Gastrocnemius medialis (tissue), 4 donors: ENCODE measurements at places on chromosomes 5 and 9. TPM values are rescaled to one million over a fixed set of nuclear protein-coding genes. Genes with fewer than 3 reads are reported as not detected.

DNA sequence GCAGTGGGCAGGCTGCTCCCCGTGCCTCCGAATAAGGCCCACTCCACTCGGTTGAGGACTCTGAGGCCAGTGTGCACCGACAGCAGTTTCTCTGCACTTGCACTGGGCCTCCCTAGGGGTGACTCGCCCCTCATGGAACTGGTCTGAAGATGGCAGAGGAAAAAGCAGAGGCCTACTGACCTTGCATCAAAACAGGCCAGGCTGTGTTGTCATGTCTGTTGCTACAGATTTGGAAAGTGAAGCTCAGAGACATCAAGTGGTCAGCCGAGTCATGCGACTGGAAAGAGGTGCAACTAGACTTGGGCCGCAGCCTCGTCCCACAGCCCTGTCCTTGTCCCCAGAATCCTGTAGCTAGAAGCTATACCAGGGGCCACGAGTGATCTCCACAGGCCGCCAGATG lies 78.3 kb downstream of the DCP2 start:
- no peak for DNase-seq

DNA sequence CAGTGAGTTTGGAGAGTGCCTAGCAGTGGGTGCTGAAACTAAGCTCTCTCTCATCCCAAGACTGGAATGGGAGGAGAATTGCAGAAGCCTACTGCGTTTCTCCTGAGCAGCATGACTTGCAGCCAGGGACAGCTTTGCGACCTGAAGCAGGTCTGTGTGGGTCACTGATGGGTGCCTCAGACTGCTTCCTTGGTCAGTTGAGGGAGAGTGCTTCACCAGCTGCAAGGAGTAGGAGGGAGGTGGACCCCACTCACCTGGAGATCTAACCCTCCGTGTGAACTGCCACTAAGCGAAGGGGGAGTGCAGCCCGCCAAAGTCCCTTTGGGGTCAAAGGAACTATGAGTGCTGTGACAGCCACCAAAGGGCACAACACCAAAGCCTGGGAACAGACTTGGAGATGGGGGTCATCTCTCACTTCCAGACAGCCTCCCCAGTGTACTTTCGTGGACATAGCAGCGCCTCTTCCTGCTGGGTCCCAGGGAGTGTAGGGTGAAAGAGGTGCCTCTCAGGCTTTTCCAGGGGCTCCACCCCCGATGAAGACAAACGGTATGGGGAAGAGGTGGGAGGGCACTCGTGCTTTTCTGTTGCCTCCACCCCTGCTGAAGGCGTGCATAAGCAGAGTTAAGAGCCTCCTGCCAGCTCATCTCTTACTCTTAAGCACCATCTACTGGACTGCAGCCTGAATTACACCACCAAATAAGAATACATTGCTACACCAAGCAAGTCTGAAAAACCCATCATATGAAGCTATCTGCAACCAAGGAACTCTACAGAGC lies 34.3 kb upstream of the MACIR start:
- no peak for DNase-seq

- DNase-seq = no peak
Measured at GRCh38 chr5:151237685-151238084, 13.8 kb upstream of the CCDC69 start.

DNA sequence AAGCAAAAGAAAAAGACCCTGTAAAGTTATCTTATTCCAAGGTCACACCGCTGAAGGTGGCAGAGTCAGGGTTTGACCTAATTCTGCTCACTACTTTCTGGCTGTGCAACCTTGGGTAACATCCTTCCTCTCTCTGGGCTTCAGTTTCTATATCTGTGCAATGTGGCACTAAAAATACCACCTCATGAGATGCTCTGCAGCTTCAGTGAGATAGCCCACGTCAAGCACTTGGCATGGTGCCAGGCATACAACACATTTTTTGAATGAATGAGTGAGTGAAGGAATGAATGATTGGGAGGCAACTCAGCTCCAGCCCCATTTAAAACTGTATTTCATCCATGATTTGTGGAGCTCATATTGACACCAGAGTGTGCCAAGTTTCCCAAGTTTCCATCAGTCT lies 62.3 kb downstream of the FOXI1 start:
- no peak for DNase-seq

DNA sequence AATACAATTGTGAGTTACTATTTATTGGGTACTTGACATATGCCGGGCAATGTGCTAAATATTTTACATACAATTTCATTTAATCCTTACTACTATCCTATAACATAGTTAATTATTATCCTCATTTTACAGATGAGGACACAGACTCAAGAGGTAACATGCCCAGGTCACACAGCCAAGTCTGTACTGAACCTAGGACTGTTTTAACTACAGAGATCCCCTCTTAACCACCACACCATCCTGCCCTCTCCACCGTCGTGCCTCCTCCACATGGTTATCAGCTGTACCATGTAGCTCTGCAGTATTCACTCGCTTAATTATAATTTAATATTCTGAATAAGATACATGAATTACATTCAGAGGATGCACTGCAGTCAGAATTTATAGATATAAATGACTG lies 5.3 kb downstream of the RAB14 start:
- no peak for DNase-seq

- no peak for DNase-seq
Measured at GRCh38 chr5:179110528-179110927, 50.4 kb downstream of the ZNF354C start.

DNA sequence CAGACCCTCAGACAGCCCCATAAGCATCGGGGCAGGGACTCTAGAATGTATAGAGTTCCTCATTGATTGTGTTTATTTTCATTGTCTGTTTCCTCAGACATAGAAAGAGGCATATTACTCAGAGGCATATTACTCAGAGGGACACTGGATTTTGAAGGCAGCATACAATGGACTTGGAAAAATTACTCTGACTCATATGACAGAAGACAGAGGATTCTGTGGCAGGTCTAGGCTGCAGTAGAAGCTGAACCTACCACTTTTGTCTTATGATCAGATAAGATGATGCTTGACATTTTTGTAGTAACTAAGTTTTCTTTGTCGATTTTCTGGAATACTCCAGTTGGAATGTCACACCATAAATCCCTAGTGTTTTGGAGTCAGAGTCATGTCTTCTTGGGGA lies 105.2 kb downstream of the ST8SIA4 start:
- DNase-seq = no peak

- DNase-seq = no peak
Measured at GRCh38 chr5:169450464-169450863, 133.1 kb upstream of the SPDL1 start.

DNA sequence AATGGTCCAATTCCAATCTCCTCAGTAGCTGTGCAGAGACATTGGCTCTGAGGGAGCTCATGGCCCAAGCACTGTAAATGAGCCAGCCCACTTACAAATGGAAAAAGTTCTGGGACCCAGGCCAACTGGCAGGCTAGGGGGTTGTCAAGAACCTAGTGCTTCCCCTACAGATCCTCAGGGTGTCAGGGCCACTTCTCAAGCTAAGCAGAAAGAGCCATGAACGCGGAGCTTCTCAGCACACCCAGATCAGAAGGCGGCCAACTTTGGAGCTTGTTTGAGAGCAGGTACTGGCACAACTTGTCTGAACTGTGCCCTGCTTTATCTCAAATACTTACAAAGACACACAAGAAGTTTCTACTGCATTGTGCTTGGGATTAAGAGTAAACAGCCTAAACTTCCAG lies 17.5 kb downstream of the TLE1 start:
- peak; percentile 93 for DNase-seq

- DNase-seq = no peak
Measured at GRCh38 chr9:137294091-137294680, 7.9 kb downstream of the NRARP start.

GRCh38 chr9:114461468-114461867 lies 43.8 kb downstream of the WHRN start:
- no peak for DNase-seq

GRCh38 chr5:1041225-1042143 lies 32.9 kb downstream of the NKD2 start:
- DNase-seq = no peak

DNA sequence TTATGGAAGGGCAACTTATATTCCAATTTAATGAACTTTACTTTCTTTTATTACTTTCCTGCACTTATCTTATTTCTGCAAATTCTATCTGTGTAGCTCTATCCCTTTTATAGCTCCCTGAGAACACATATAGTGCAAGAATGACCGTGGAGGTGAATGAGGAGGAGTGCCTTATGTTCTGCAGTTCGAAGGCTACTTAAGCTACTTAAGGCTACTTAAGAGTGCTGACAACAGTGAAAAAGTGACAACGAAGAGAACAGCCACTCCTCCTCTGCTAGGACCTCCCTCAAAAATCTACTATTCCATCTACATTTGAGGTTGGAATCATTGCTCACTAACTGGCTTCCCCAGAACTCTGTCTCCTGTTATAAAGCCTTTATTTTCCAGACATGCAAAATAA lies 1365.7 kb upstream of the C9orf72 start:
- no peak for DNase-seq

- no peak for DNase-seq
Measured at GRCh38 chr5:18329328-18329727, 695.1 kb downstream of the TAF11L14 start.

- no peak for DNase-seq
Measured at GRCh38 chr9:91220491-91221135, 141.1 kb downstream of the AUH start.

DNA sequence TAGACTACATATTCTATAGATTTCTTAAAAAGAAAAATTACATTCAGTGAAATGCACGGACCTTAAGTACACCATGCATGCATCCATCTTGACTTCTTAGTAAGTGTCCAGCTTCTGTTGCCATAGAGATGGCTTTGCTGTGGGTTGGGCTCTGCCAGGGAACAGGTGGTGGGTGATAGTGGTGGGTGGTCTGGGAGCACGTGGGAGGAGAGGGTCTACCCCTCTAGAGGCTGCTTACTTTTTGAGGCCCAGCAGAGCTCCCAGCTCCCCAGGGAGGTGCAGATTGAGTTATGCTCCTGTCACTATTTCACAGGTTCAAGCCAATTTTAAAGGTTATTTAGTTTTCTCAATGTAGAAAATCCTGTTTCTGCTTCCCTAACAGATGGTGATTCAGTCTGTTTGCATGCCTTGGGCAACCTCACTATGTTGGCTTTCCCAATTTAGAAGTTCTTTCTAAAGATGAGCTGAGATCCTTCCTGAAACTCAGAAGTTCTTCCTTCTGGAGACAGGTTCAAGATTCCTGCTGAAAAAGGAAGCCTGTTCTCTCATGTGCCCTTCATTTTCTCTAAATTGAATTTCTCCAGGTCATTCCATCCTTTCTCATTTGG lies 107.4 kb upstream of the LHFPL2 start:
- no peak for DNase-seq

Gene CDH18
- total RNA-seq = not detected

Gene ELAVL2
- total RNA-seq = not detected
